ENCODE measurements at places on chromosomes 7 and 10.
A peak's percentile ranks its signal among the peaks of the same experiment; 100 is the strongest.

GRCh38 chr10:26488344-26488743 is 50.2 kb downstream of the APBB1IP start:
- DNase-seq, result peak; percentile 67

DNA sequence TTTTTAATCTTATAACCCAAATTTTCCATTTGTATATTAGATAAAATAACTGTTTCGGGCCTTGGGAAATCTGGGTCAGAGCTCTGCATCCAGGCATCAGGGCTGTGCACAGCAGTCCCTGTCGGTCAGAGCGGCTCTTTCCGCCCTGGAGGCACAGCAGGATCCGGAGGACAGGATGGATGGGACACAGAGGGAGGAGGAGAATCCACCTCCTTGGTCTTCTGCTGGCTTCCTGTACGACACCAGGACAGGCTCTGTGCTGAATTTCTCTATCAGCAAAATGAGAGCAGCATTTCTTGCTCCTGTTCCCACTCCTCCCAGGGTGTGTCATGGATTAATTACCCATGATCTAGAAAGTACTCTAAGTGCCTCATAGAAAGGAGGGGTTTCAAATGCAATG is 254.9 kb downstream of the SKAP2 start:
- DNase-seq, result no peak

DNA sequence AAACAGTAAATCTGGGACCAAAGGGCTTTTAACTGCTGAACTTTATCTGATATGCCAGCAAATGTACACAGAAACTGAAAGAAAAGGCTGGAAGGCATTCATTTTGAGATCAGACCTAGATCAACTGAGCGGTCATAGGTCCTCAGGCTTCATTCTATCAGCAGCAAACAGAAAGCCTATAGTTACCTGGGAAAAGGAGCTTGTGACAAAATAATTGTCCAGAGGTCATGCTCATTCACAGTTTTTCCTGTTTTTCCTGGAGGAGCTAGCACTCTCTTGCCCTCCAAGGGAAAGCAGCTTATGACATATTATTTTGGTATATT is 320.2 kb downstream of the AHR start:
- DNase-seq, result no peak

DNA sequence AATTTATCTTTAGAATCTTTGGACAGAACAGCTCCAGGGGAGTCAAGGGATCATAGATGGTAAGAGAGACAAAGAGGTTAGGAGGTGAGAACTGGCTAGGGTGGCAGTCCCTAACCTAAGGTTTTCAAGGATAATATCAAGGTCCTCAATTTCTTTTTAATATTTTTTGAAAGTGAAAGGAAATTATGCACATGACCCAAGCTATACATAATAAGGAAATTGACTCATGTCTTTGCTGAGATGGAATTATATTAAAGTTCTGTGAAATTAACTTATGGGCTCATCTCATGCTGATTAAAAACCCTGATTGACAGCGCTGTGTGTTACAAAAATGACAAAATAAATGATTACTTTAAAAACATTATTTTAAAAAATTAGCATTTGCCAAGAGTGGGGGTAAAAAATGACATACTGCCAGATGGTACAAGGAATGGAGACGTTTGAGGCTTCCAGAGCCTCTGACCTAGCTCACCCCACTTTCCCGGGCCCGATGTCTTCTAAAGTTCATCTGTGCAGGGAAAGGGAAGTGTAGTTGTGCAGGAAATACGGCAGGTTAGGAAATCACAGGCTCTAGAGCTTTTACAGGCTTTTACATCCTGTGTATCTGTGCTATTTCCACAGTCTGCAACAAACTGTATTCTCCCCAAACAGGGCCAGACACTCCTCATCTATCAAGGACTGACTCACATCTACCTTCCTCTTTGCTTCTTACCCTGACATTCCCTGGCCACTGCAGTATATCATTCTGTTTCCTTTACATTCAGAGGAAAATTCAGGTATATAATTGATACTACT is 185.6 kb upstream of the PRSS58 start:
- DNase-seq, result no peak

DNA sequence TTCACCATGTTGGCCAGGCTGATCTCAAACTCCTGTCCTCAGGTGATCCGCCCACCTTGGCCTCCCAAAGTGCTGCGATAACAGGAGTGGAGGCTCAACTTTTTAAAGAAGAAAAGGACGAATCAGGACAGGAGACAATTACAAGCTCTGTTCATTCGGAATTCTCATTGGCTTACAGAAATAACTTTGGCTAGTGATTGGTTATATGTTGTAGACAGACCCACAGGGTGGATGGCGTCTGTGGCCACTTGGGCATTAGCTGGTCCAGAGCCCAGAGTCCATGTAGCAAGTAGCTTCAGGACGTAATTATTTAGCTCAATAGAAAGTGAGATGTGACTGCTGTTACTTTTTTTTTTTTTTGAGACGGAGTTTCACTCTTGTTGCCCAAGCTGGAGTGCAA is 160.5 kb upstream of the TNRC18 start:
- no peak for DNase-seq

- DNase-seq, result no peak
These were observed 33.6 kb upstream of the HDAC9 start for GRCh38 chr7:18461785-18462467.

GRCh38 chr7:44461387-44461786 is 29.1 kb downstream of the NUDCD3 start:
- no peak for DNase-seq
